ENCODE measurements at places on chromosomes 6 and 20.

GRCh38 chr6:4899249-4900034 lies 104.4 kb downstream of the RPP40 start:
- DNase-seq: no peak

DNA sequence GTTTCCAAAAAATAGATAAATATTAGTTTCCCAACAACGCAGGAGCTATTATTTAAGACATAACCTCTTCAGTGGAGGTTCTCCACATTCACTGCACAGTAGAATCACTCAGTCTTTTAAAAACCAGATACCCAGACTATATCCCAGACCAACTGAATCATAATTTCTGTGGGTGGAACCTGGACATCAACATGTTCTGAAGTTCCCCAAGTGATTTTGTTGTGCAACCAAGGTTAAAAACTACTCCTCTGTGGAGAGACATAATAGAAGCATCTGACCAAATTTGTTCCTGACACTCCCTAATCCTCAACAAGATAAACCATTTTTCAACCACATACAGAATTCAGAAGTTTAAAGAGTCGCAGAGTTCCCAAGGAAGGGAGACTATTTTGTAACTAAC lies 42.3 kb downstream of the STK38 start:
- no peak for DNase-seq

DNA sequence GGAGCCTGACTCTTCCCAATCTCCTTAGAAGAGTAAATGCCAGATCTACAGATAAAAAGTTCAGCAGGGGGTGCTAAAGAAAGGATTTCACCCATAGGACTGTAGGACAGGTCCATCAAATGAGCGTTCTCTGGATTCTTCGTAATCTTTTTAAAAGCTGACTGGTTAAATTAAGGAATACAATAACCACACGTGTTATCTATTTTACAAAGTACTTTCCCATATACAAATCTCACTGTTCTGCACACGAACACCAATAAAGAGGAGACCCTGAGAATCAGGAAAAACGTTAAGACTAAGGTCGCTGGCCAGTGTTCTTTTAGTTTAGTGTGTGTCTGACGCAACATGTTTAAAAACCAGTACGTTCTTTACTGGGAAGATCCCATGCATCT lies 542 bp downstream of the TUBE1 start:
- DNase-seq: no peak

DNA sequence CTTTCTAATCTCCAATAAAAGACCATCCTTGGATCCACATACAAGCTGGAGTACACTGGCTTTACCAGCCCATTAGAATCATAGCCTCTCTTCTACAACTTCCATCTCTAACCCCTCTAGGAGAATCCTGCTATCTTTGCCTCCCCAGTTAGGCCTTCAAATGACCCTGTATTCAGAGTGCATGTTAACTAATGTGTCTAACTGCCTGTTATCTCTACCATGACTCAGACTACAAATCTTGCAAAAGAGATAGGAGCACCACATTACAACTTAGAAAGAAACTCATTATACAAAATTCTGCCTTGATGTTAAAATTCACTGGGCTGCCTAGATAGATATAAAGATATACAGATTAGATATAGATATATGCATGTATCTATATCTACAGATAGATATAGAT lies 28.2 kb downstream of the GPR63 start:
- no peak for DNase-seq

- no peak for DNase-seq
Observed at GRCh38 chr20:45405571-45406259, 2.4 kb upstream of the DBNDD2 start.

GRCh38 chr6:134835993-134836392 lies 113.9 kb downstream of the ALDH8A1 start:
- no peak for DNase-seq

DNA sequence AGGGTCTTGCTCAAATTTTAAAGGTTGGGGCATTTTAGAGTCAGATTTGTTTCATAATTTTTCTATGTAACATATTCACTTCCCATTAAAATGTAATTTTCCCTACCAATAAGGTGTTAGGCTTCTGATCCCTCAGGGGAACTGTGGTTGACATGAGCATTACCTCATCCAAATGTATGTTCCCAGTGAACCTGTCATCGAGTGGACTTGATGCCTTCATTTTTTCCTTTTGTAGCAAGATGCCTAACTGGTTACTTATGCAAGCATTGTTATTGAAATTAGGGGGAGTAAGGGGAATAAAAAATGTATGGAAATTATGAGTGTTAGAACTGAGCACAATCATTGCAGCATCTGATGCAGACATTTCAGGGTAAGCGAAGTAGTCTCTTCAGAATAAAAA lies 360.5 kb downstream of the BCKDHB start:
- DNase-seq: no peak

DNA sequence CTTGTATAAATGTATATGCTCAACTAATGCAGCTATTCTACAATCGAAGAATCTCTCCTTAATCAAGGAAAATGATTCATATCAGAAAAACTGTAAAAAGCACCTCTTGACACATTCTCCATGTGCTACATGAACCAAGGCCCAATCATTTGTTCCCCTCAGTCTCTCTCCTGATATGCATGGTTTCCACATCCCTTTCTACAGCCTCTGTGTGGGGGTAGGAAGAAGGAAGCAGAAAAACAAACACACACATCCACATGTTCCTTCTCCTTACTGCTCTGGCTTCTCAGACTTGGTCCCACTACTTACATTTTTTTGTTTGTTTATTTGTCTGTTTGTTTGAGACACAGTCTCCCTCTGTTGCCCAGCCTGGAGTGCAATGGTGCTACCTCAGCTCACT lies 510.5 kb downstream of the PRKN start:
- no peak for DNase-seq

DNA sequence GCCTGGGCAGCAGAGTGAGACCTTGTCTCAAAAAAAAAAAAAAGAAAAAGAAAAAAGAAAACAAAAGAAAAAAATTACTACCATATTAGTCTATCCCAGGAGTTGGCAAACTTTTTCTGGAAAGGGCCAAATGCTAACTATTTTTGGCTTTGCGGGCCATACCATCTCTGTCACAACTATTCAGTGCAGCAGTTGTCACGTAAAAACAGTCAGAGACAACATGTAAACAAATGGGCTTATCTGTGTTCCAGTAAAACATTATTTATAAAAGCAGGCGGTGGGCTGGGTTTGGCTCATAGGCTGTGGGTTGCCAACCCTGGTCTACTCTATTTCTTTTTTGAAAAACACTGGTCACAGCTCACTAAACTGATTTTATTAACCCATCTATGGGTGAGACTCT lies 53.4 kb downstream of the EYA2 start:
- no peak for DNase-seq

GRCh38 chr20:50772420-50773185 lies 22.3 kb upstream of the BCAS4 start:
- no peak for DNase-seq

DNA sequence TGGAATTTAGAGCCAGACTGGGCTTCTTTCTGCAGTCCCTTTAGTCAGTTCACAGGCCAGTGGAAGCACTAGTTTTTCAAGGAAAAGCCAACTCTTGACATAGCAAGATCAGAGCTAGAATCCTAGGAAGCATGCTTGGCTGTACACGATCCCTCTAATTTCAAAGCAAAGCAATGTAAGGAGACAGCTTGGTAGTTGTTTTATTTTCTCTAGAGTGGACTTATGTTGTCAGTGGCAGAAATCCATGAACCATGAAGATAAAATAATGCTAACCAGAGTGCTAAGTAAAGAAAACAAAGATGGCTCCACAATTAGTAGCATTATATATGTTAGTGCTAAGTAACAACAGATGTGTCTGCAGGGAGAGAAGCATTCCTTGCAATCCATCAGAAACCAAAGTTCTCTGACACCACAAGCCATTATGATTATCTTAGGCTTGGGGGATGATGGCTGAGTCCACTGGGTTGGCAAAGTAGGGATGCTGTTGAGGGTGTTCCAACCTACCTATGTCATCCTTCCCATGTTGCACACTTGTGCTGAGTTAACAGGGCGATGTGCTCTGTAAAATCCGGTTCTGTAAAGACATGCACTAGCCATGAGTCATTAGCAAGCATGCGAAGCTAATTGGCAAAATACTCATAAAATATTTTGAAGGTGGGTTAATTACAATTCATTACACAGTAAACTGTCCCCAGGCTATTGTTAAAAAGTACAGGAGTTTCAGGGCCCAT lies 115.2 kb downstream of the BMP2 start:
- no peak for DNase-seq

DNA sequence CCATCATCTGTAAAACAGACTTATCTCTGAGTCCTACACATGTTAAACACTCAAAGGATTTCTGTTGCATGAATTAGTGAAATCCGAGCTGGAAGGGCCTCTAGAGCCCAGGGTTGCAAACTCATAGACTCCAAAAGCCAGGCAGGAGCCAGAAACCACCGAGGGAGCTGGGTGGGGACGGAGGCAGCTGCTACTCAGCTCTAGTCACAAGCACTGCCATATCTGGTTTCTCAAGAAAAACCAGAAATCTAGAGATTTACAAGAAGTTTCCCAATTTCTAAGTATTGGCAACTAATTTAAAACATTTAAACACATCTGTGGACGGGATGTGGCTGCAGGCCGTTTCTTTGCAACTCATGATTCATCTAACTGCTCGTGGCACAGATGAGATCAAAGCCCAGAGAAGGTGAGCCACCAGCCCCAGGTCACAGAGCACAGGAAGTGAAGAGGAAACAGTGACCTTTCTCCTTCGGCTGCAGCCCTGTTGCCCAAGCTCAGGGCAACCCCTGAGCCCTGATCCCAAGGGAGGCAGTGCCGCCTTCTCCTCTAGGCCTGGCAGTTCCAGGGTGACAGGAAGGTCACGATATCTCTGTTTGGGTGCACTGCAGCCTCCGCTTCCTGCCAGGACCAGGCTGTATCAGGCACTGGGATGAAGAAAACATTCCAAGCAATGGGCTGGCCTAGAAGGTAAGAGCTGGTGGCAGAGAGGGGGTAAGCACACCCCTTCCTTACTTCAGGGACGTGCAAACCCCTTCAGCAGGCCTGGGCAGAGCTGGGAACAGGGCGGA lies 26.4 kb upstream of the PTGIS start:
- no peak for DNase-seq

DNA sequence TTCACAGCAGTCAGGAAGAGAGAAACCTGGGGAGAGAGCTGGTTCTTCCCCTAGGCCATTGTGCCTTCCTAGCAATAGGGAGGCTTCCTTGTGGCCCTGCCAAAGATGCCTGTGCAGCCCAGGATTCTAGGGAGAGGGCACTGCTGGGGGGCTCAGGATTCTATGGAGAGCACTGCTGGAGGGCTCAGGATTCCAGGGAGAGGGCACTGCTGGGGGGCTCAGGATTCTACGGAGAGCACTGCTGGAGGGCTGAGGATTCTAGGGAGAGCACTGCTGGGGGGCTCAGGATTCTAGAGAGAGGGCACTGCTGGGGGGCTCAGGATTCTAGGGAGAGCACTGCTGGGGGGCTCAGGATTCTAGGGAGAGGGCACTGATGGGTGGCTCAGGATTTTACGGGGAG lies 25.8 kb downstream of the EDN3 start:
- no peak for DNase-seq

DNA sequence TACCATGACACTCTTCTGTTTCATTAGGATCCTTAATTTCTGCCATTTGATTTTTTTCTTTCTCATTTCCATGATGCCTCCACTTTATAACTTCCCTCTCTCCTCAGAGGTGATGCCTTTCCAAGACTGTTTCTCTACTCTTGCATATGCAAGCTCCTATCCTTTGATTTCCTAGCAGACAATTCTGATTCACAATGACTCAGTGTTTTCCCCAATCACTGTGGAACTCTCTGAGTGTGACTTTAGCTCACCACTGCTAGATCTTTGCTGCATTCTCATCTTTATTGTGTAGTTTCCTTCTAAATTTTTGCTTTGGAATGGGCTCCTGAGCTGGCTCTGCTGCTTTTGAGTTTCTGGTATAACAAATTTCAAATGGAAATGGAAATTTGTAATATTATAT lies 184.9 kb downstream of the TINAG start:
- DNase-seq: no peak

GRCh38 chr6:114288701-114289495 lies 53.9 kb downstream of the HS3ST5 start:
- no peak for DNase-seq

DNA sequence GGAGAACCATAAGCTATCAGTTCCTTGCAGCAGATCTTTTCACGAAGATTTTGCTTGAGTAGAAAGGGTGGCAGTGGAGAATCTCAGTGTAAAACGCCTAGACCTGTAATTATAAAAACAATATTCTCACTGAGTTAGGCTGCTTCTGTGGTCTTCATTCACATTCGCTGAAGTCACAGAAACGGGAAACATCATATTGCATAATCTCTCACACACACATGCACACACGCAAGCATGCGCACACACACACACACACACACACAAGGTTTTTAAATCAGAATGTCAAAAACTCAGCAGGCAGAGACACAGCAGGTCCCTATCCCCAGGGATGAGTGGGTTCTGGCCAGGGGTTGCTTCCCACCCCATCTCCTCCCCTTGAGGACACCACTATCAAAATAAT lies 175.5 kb downstream of the ATXN1 start:
- DNase-seq: no peak

- no peak for DNase-seq
Observed at GRCh38 chr6:154815938-154816820, 83.0 kb downstream of the SCAF8 start.

DNA sequence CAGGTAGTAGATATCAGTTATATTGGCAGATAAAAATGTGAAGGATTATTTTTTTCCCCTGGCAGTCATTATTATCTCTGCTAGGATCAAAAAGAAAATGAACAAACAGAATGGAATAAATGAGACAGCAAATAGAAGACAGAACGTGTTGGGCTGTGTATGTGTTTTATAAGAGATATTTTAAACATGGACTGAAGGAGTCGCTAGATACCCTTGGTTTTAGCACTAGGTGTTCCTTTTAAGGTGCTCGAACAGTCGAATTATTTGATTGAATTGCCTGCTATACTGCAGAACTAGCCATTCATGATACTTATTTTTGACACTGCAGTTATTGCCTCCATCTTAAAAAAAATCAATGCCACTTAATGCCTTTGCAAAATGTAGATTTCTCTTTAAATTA lies 3.7 kb downstream of the GRIK2 start:
- peak; percentile 48 for DNase-seq

DNA sequence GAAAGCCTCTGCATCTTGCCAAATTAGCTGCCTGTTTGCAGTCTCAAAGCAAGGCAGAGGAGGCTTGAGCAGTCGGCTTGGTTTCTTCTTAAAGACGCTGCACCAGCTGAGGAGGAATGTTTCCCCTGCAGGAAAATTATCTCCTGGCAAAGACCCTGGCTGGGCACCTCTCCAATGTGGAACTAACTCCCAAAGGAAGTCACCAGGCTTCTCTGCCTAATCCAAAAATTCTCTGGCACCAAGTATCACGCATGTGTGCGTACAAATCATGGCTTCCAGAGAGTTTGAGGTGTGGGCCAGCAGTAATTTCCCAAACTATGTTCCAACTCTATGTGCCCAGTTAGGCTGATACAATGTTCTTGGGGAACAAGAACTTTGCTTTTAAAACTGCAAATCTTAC lies 176.2 kb downstream of the KIF16B start:
- no peak for DNase-seq

- peak; percentile 66 for DNase-seq
Observed at GRCh38 chr6:30730601-30731435, 10.7 kb downstream of the TUBB start.
